ENCODE measurements at places on chromosomes 3 and 15.

GRCh38 chr3:50588759-50589433, 19.6 kb downstream of the HEMK1 start:
- no peak for DNase-seq

DNA sequence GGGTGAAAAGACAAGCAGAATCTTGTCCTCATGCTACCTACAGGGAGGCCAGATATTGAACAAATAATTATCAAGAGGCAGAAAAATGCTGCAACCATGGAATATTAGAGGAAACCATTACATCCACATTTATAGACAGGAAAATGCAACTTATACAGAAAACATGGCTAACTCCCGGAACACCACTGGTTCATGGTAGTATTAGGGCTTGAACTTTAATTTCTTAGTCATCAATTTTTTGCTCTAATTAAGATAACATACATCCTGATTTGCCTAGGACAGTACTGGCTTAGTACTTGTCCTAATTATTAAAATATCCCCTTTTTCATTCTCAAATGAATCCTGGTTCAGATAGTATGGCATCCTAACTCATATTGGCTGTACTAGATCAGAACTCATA, 76.3 kb upstream of the TGFBR2 start:
- DNase-seq = no peak

GRCh38 chr3:50610992-50611463, 546 bp downstream of the CISH start:
- no peak for DNase-seq

DNA sequence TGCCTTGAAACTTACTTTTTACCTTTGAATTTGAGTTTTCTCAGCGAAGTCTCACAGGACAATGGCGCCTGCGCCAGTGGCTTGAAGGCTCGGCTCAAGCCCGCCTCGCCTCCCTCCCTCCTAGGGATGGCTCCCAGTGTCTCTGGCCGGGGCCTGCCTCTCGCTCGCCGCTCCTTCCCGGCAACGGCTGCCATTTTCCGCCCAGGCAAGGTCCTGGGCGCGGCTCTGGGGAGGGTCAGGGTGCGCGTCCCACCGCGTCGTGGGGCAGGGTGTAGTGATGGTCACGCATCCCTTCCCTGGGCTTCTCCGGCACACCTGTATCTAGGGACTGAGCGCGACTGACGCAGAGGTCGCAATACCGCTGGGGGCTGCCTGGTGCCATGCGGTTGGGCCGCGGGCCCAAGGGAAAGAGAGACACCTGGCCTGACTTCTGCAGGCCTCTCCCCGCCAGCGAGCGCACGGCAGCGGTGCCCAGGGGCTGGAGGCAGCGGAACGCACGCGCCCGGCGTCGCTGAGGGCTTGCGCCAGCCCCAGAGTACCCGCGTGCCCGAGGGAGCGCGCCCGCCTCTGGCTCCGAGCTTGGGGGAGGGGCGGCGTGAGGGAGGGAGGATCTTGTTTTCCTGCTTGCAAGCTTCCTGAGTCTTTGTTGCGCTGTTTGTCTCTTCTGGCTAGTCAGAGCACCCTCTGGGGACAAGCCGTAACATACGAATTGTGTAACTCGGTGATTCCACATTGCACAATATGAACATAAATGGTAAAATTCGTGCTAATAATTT, 20.7 kb upstream of the FEM1B start:
- DNase-seq = peak; percentile 58

DNA sequence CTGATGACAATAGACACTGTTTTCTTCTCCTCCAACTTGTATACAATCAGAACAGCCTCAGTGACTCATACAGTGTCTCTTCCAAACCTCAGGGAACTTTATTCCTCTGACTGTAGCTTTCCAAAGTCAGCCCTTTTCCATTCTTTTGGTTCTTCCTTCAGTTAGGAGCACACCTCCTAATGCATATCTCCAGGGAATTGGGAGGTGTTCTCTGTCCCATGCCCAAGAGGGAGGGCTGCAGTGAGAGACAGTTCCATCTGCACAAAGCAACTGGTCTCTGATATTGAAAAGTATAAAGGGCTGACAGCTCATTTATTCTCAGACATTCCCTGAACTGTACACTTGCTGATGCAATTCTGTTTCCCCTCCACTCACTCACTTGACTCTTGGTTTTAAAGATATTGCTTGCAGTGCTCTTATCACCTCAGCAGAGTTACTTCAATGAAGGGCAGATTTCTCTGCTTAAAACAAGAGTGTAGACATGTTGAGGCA, 337.8 kb upstream of the TBC1D5 start:
- DNase-seq = no peak

DNA sequence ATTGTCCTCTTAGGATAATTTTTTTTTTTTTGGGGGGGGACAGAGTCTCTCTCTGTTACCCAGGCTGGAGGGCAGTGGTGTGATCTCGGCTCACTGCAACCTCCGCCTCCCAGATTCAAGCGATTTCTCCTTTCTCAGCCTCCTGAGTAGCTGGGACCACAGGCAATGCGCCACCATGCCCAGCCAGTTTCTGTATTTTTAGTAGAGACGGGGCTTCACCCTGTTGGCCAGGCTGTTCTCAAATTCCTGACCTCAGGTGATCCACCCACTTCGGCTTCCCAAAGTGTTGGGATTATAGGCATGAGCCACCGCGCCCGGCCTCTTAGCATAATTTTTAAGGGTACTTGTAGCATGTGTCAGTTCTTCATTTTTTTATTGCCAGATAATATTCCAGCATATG, 122.6 kb downstream of the FNDC3B start:
- DNase-seq = no peak

DNA sequence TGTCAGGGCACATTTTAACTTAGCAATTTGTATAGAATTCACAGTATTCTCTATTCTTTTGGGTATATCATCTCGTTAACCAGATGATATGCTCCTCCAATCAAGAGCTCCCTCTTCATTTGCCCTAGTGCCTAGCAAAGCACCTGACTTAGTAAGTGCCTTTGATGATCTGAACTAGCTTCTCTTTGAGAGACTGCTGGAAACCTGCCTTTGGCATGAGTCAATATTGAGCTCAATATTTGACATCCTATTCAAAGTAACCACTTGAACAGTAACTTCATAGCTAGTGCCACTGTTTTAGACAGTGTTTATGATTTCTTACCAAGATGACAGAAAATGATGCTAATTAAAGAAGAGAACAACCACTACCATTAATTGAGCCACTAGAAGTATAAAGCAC, 696.3 kb upstream of the UBE2E2 start:
- DNase-seq = no peak

DNA sequence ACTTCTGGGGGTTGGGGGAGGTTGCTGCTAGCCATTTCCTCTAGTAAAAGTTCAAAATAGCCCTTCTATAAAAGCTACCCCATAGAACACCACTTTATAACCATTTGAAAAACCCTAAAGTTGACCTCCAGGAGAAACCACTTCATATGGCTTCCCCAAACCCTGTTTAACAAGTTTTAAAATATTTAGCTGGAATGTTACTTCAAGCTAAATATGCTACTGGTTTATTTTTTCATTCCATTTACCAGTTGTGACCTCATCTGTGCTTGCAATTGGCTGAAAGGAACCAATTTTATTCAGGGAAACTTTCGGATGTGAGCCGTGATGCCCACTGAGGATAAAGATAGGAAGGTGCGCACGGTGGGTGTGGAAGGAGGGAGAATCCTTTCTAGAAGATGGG, 221.3 kb downstream of the SUCLG2 start:
- no peak for DNase-seq

DNA sequence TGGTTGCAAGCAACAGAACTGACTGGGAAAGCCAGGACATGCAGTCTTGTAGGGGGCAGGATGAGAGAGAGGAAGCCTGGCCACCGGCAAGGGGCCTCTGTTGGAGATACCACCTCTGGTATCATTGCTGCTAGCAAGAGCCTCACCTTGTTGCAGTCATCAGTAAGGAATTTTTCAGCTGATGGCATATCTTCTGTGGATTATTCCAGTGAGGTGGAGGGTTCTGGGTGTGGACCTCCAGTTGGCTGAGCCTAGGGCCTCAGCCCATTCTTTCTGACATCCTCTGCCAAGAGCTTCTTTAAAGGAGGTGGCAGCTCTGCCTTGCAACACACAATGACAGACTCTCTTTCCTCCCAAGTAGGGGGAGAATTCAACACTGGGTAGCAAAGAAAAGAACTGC, 128.9 kb downstream of the AQP9 start:
- no peak for DNase-seq

DNA sequence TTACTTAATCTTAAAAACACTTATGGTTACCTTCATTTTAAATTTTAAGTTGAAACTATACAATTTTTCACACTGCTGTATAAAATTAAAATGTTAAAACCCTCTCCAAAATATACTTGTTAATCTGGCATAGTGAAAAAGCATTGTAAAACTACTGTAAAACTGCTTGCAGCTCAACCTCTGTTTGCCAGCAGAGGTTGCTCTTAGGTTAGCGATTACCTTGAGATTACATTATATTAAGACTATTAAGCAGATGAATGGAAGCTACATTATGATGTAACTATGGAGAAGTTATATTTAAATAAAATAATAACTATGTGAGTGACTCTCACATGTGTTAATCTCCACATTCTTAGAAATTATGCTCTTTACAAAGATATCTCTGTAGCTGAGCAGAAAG, 143.6 kb upstream of the SLITRK3 start:
- DNase-seq = no peak

GRCh38 chr3:100210772-100211135, 50.0 kb upstream of the TBC1D23 start:
- no peak for DNase-seq

DNA sequence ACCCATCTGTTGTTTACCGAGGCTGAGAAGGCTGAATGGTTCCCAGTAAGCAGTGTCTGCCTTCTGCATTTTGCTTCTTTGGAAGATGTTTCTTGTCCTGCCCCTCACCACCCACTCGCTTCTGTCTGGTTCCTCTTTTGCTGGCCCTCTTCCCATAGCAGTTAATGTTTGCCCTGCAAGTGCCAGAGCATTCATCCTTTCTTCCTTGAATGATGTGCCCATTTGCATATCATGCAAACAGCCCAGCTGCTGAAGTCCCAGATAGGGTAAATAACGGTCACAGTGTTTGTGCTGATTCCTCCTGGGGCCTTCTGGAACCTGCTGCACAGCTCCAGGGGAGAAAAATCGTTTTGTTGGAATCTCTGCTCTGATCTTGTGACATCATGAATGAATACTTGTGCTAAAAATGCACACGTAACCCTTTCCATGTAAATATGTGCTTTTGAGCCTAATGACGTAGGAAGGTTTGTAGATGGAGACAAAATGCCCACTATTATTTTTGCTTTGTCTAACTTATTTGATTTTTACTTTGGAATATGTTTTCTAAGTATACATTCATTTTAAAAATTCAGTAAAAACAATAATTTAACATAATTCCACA, 381.0 kb downstream of the SOX2 start:
- no peak for DNase-seq

GRCh38 chr3:115698851-115699591, 75.7 kb downstream of the GAP43 start:
- DNase-seq = no peak

GRCh38 chr3:41581700-41582099, 380.2 kb downstream of the ULK4 start:
- no peak for DNase-seq

- DNase-seq = no peak
Measured at GRCh38 chr3:50213373-50213772, 8.3 kb downstream of the SLC38A3 start.

DNA sequence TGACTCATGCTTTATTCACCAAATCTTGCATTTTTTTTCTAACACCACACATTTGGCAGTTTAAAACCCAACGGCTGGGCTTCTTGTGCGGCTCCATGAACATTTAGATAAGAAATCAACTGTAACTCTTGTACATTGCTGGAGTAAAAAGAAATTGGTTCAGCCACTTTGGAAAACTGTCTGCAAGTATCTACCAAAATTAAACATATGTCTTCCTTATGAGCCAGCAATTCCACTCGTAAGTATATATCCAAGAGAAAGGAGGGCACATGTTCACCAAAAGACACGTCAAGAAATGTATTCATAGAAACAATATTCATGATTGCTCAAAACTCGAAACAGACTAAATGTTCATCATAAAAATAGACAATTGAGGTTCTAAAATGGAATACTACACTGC, 291.9 kb upstream of the POU1F1 start:
- DNase-seq = no peak

- no peak for DNase-seq
Measured at GRCh38 chr3:14549256-14549919, 9.2 kb upstream of the GRIP2 start.

DNA sequence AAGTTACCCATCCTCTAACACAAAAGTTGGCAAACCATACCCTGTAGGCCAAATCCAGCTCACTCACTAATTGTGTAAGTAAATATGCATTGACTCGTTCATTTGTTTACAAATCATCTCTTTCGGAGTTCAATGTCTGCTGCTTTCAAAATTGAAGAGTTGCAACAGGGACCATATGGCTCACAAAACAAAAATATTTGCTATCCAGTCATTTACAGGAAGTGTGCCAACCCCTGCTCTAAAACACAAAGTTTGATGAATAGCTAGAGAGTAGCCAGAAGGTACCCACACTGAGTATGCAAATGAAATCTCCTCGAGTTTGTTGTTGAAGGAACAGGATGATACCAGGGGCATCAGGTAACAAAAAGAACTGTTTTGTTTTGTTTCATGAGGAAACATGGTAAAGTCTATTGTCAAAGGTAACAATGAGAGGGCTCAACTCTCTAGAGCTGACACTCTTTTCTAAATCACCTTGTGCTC, 236.2 kb upstream of the THBS1 start:
- no peak for DNase-seq

GRCh38 chr15:74383286-74383685, 15.8 kb upstream of the CYP11A1 start:
- DNase-seq = no peak

DNA sequence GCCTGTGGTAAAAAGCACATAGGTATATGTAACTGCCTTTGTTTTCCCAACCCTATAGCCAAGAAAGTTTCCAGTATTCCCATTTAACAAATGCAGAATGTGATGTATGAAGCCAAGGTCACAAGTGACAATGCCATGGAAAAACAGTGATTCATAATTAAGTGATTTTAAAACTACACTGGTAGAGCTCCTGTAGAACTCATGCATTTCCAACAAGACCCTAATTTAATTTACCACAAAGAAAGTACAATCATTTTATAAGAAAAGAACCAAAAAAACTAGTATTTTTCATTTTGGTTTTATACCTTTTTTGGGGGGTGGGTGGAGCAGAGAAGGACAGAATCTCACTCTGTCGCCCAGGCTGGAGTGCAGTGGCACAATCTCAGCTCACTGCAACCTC, 82.0 kb downstream of the STAG1 start:
- no peak for DNase-seq

GRCh38 chr3:22555753-22556435, 647.2 kb upstream of the UBE2E2 start:
- DNase-seq = no peak

DNA sequence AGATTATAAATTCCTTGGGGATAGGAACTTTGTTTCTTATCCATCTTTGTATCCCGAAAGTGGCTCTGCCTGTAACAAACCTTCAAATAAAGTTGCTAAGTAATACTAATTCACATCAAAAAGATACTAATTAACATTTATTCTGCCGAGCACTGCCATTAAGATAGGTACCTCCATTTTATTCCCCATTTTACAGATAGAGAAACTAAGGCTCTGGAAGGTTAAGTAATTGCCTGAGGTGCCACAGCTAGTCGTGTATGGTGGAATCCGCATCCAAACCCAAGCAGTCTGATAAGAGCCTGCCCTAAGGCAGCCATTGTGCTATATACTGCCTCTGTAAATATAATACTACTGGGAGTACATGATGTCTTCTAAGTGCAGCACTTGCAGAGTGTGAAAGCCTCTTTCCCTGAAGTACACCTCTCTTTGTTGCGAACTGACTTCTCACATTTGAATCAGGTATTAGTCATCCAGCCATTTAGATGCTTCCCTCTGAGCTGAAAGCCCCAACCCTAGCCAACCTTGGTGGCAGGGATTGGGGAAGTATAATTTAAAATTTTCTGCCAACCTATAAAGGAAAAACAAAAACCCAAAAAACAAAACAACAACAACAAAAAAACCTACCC, 78.5 kb upstream of the CHD2 start:
- no peak for DNase-seq

Measured in stimulated activated CD4-positive, alpha-beta T cell treated with anti-CD3 and anti-CD28 coated beads, Interleukin-15, amount 100 ng/mL, for 1 hour (primary cell).